Stimulated activated CD8-positive, alpha-beta memory T cell treated with anti-CD3 and anti-CD28 coated beads, Interleukin-2, amount 100 ng/mL, for 48 hours (primary cell): ENCODE measurements at places on chromosomes 11 and 22.

DNA sequence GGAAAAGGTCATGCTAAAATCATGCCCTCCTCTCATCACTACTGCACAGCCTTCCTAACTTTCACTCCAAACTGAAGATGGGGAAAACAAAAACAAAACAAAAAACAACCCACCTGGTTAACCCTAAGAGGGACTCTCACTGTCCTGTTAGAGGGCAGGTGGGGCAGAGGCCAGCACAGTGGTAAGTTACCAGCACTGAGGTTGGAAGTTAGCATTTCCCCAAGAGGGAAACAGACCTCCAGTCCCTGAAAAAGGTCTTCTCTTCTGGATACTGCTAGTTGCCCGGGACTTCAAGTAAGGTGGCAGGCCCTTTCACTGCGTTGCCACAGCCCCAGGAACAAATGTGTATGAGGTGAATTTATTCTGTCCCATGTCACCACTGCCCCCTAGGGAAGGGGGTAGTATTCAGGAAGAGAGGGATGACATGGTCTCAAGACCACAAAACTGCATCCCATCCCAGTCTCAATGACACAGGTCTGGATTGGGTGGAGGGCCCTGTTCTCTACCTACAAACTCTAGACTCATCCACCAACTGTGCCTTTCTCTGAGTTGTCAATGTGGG is 792 bp upstream of the ADAMTS8 start:
- no peak for DNase-seq

- DNase-seq, result no peak
Measured at GRCh38 chr22:50192436-50193204, 6.9 kb downstream of the TRABD start.

DNA sequence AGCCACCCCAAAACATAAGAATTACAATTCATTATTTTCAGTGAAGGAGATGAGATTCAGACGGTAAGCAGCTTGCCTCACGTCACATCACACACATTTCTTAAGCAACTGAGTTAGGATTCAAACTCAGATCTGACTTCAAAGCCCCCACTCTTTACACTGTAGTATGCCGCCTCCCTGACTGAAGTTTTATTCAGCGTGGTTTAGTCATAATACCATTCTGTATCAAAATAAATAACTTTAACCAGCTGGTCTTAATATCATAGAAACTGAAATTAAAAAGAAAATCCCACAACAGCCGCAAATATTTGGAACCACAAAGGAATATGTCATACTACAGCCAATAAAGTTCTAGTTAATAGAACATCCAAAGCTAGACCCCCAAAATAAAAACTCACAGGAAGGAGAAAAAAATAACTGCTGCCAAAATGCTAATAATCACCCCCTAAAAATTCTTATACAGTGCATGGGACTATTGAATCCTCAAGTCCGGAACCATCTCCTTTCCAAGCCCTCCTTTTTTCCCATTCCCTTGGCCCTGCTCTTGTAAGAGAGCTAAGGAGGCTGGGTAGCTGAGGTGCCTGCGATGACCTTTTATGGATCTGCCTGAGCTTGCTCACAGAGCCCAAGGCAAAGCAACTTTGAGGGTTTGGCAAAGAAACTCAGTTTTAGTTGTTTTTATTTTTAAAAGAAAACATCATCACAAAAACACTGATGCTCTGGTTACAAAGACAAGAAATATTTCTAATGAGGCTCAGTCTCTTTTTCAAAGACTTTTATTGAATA is 334.5 kb downstream of the TTC28 start:
- no peak for DNase-seq

GRCh38 chr22:39589875-39590274 is 19.3 kb downstream of the CACNA1I start:
- no peak for DNase-seq

- no peak for DNase-seq
Measured at GRCh38 chr11:76041208-76041607, 165.1 kb downstream of the WNT11 start.

- DNase-seq, result no peak
Measured at GRCh38 chr11:62444236-62444833, 25.5 kb downstream of the SCGB1A1 start.

DNA sequence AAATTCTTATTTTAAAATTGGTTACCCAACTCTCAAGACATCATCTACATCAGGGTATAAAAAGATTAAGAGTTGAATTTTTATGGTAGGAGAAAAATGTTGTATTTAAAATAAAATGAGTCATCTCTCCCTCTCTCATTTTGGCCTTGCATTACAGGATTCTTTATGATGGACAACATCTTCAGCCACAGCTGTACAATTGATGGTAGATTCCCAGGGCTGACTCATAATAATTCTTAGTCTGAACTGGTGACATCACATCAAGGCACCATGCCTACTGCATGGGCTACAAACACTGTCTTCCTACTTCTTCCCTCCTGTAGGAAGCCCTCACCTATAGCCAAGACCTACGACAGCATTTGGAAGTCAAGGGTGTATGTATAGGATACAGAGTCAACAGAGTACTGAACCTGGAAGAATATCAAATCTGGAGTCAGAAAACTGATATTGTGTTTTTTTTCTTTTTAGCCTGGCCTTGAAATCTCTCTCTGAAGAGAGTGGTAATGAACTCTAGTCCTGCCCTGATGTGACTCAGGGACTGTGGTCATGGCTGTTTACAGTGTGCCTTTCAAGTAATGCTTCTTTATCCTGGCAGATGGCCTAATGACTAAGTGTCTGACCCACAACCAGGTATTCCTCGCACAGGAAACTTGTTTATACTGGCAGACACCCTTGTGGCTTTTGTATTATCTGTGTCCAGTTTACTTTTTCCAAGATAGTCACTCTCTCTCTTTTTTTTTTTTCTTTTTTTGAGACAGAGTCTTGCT is 32.5 kb downstream of the MRGPRX2 start:
- DNase-seq, result no peak

DNA sequence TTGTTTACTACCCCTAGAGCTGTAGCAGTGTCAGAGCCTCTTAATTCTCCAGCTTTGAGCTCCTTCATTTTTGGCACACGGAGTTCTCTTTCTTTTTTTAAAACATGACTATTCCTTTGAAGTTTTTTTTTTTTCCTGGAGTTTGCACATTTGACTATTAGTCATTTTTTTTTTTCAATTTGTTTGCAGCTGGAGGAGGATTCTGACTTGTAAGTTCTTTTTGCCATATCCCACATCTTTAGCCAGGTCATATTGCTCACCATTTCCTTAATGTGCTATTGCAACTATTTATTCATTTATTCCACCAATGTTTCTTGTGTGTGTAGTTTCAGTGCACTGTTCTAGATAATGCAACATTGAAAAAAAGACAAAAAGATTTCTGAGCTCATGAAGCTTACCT is 166.3 kb upstream of the ARHGAP20 start:
- no peak for DNase-seq

DNA sequence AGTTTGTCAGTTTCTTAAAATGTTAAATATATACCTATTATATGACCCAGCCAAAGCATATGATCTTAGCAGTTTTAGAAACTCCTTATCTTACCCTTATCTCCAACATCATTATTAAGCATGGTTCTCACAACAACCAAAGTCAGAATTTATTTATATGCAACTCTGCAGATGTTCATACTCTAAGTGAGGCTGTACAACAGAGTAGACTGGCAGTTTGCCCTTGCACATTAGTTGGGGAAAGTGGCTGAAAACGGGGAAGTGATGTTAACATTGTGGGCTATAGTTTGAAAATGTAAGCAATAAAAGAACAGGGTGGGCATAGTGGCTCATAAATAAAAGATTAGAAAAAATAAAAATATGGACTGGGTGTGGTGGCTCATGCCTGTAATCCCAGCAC is 49.7 kb downstream of the ATG16L2 start:
- DNase-seq, result no peak

GRCh38 chr11:11583801-11584529 is 37.8 kb downstream of the GALNT18 start:
- DNase-seq, result no peak

GRCh38 chr11:66203847-66204246 is 64.6 kb upstream of the RAB1B start:
- no peak for DNase-seq

- peak; percentile 42 for DNase-seq
Measured at GRCh38 chr22:39205344-39206021, 39.3 kb downstream of the PDGFB start.

GRCh38 chr11:117195258-117195657 is 3.9 kb upstream of the TAGLN start:
- no peak for DNase-seq

DNA sequence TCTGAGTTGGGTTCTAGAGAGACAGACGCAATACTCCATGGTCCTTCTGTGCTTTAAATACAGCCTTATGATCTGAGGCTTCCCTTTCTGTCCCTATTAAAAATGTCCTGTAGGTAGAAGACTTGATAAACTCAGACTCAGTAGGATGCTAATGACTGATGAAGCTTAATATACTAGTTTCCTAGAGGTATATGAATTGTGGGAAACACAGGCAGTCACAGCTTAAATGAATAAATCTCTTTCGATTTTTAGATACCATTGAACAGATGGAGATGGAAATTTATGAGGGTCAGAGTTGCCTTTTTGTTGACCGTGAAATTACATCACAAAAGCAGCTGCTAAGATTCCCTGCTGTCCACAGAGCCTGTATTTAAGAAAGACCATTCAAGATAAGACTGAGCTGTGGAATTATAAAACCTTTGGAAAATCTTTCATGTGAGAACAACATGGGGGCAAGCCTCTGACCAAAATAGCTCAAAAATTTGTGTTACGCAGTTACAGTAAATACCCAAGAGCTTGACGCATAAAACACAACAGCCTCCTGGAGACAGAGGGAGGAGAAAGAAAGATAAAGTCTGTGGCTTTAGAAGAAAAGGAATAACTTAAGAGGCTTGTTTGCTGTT is 172.3 kb downstream of the AASDHPPT start:
- DNase-seq, result no peak

- DNase-seq, result no peak
Measured at GRCh38 chr11:25432376-25432775, 899.6 kb upstream of the ANO3 start.

DNA sequence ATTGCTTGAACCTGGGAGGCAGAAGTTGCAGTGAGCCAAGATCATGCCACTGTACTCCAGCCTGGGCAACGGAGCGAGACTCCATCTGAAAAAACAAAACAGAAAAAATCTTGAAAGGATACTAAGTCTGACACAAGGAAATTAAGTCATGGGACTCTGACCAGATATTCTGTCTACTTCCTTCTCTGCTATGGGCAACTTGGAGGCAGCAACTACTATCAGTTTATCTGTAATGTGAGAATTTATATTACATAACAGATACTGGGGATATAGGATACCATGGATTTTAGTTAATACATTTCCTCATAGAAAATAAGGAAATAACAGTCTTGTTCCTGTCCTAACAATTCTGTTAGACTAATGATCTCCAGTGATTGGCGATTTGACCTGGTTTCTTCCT is 1.6 kb upstream of the SGSM3 start:
- DNase-seq, result no peak

GRCh38 chr11:34185926-34186841 is 80.8 kb downstream of the NAT10 start:
- no peak for DNase-seq

GRCh38 chr11:134069426-134070341 is 812 bp downstream of the JAM3 start:
- no peak for DNase-seq

- DNase-seq, result no peak
Measured at GRCh38 chr11:126147208-126148111, 64.0 kb downstream of the RPUSD4 start.

- no peak for DNase-seq
Measured at GRCh38 chr11:104907521-104908185, 9.4 kb upstream of the CASP12 start.

DNA sequence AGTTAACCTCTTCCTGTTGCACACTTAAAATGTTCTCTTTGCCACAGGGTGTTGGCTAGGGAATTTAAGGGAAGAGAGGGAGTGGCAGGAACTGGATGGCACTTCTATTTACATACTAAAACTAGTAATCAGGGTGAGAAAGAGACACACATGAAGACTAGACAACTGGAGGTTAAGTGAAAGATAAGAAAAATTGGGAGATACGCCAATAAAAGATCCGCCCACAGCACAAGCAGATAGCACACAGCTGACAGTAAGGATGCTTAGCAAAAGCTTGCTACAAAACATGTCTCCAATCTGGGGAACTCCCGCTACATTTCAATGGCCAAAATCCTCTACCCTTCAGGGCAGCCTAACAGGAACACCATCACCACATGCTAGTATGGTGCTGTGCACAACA is 12.8 kb downstream of the CPSF7 start:
- no peak for DNase-seq

- DNase-seq, result no peak
Measured at GRCh38 chr11:62902932-62903331, 18.2 kb downstream of the CHRM1 start.

GRCh38 chr22:26673486-26673885 is 16.1 kb downstream of the MIAT start:
- no peak for DNase-seq

GRCh38 chr11:64148226-64148916 is 17.5 kb downstream of the MACROD1 start:
- DNase-seq, result peak; percentile 66

DNA sequence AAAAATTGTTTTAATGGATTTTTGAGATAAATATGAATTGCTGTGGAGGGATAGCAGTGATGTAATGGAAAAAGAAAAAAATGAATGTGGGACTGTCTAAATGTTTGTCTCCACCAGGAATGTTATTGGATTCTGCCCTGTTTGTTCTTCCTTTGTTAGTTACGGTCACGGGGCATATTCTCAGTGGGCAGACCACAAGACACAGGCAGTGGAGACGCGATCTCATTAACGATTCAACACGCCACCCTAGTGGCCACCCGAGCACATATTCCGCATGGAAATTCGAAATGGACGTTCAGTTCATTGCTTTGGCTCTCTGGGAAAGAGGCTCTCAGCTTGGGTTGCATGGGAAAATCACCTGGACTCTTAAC is 151.8 kb upstream of the TTC12 start:
- no peak for DNase-seq

- DNase-seq, result no peak
Measured at GRCh38 chr11:92978271-92979111, 9.0 kb downstream of the MTNR1B start.
